Hepatic stellate cell (primary cell): ENCODE measurements at places on chromosomes 12 and 14.
A peak's percentile ranks its signal among the peaks of the same experiment; 100 is the strongest.

DNA sequence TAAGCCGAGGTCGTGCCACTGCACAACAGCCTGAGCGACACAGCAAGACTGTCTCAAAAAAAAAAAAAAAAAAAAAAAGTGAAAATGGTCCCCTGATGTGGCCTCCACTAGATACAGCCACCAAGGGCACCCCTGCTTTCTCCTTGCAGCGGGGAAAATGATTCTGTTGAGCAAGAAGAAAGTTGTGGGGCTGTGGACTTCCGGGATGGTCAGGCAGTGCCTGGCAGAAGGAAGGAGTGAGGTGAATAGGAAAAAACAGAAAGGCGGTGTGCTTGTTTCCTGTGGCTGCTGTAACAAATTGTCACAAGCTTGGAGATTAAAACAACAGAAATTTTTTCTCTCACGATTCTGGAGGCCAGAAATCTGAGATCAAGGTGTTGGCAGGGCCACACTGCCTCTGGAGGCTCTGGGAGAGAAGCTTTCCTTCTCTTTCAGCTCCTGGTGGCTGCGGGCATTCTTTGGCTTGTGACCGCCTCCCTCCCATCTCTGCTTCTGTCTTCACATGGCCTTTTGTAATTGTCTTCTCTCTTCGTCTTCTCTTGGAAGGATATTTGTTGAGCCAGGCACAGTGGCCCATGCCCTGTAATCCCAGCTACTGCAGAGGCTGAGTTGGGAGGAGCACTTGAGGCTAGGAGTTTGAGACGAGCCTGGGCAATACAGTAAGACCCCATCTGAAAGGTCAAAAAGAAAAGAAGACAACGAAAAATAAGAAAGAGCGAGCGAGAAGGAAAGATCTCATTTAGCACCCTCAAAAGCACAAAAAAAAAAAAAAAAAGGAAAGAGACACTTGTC is 116.6 kb upstream of the MED13L start:
- no peak for DNase-seq

GRCh38 chr12:673849-674248 is 10.6 kb upstream of the NINJ2 start:
- no peak for DNase-seq

- DNase-seq = peak; percentile 22
Observed at GRCh38 chr12:24226745-24227350, 277.4 kb upstream of the SOX5 start.

DNA sequence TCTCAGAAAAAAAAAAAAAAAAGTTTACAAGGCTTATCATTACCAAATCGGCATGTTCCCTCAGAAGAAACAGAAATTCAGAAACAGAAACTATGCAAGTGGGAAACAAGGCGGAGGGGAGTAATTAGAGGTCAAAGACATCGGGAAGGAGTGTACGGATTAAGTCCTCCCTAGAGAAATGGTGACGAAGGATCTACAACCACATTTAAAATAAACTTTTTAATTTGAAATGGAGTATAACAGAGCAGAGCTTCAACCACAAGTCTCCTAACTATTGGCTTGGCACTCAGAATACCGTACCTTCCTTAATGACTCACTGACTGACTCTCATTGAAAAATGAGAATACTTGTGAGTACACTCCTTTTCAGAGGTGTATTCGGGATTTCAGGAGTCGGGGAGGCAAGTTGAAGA is 908 bp downstream of the ENTPD5 start:
- peak; percentile 50 for DNase-seq

- no peak for DNase-seq
Observed at GRCh38 chr12:63955831-63956666, 111.5 kb downstream of the SRGAP1 start.

DNA sequence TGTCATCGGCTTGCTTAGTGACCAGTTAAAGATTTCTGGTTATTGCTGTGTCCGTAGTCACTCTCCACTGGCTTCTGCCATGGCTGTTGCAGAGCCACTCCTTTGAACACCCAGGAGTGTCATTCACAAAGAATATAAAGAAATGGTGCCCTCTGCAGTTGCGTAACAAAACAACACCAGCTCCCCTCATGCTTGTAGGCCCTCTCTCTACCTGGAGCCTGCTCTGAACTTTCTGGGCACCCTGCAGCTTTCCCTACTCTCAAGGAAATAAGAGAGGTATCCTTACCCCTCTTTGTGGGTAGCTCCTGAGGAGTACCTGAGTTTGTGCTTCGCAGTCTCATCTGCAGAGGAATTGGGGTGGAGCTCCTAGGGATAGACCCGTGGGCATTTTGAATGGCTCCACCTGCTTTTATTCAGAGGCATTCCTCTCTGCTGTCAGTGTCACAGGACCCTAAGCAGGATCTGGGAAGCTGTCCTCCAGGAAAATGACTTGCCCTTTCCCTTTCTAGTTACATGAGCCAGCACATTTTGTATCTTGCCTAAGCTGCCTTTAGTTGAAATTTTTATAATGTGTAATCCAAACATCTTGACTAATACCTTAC is 97.2 kb upstream of the TMEM260 start:
- no peak for DNase-seq

- no peak for DNase-seq
Observed at GRCh38 chr14:29236848-29237247, 470.3 kb downstream of the FOXG1 start.

GRCh38 chr12:47122602-47123001 is 42.8 kb upstream of the AMIGO2 start:
- no peak for DNase-seq

DNA sequence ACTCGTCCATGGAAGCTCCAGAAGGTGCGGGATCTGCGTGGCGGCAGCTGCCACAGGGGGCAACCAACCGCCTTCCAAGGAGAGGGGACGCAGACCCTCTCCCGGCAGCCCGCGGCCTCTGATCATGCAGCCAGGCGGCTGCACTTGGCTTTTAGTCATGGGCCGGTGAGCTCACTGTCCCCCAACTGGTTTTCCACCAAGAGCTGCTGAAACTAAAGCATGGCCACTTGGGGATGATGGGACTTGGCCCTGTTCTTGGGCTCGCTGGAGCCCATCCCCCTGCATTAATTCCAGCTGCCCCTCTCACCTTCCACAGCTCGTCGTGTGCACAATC is 39.1 kb downstream of the CCDC85C start:
- no peak for DNase-seq
